NCI-H1694 (cell line): ENCODE measurements at places on chromosomes 6 and 20.

DNA sequence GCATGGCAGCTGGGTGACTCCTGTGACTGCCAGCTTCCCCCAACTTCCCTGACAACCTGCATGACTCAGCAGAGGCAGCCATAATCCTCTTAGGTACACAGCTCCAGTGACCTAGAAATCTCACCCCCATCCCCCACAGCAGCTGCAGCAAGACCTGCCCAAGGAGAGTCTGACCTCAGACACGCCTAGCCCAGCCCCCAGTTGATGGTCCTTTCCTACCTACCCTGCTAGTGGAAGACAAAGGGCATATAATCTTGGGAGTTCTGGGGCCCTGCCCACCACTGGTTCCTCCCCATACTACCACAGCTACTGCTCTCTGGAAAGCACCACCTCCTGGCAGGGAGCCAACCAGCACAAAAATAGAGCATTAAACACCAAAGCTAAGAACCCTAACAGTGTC is 90.2 kb downstream of the F13A1 start:
- no peak for DNase-seq

DNA sequence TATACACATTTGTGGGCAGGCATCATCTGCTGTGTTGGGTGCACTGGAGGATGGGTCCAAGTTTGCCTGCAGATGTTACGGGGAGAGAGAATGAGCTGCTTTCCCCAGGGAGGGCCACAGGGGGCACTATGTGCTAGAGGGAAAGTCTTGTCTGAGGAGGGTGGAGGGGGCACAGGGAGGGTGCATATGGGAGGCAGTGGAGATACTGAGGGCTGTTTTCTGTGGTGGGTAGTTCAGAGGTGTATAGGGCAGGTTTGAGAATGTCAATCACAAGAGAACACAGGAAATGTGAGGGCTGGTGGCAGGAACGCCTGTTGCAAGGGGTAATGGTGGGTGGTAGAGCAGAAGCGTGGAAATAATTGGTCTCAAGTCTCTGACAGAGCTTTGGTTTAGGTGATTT is 7.7 kb upstream of the PTPRA start:
- DNase-seq = no peak

DNA sequence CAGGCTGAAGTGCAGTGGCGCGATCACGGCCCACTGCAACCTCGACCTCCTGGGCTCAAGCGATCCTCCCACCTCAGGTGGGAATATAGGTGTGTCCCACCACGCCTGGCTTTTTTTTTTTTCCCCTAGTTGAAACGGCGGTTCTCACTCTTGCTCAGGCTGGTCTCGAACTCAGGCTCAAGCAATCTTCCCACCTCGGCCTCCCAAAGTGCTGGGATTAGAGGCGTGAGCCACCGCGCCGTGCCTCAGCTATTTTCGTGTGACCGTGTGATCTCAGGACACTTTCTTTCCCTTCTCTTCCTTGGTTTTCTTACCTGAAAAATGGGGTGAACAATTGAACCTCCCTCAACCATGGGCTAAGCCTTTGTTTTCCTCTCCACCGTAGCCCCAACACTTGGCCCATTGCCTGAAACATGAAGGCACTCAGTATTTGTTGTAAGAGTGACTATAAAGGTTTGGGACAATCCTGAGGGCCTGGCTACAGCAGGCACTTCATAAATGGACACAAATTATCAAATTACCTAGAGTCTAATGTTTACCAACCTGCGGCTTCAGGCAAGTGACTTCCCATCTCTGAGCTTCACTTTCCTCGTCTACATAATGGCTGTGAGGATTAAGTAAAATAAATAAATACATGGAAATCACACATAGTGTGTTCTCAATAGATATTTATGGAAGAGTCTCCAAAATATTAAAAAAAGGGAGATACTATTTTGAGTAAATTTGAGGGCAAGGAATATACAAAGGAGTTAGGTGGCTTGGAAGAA is 31.4 kb upstream of the ID1 start:
- no peak for DNase-seq

DNA sequence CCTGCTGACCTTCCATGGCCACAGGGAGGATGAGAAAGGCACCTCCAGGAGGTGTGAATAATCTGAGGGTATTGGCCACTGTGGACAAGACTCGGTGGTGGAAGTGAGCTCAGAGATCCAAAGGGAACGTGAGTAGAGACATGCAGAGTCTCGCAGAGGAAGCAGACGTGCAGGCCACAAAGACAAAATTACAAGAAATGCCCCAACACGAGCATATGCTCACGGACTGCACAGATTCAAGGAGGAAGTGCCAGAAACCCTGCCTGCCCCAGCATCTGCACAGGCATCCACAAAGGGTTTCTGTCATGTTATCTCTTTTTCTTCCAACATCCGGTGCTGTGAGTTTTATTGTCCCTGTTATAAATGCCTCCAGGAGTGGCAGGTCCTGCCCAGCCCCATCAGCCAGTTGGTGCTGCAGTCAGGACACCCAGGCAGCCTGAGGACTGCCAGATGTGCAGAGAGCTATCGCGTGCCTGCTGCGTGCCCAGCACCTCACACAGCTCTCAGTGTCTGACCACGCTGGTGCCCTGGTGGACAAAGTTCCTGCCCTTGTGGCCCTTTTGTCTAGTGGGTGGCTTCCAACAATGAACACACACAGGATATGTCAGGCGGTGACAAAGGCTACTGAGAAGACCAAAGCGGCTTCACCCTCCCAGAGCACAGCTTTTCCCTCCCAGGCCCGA is 34.0 kb upstream of the FANCE start:
- no peak for DNase-seq

DNA sequence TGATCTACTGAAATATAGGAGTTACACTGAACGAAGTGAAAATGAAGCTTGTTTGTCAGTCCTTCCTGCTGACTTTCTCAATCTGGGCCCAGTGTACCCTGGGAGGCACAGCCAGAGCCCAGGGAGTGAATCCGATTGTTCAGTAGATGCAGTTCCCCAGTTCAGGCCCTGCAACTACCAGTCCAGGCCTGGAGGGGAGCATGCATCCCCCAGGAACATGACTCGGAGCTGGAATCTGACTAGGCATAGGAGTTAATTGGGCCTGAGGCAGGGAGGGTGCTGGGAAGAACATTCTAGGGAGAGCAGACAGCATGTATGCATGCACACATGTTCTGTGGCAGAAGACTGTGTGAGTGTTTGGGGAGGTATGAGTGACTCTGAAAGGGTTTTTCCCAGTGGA is 42.1 kb downstream of the PHACTR3 start:
- no peak for DNase-seq

DNA sequence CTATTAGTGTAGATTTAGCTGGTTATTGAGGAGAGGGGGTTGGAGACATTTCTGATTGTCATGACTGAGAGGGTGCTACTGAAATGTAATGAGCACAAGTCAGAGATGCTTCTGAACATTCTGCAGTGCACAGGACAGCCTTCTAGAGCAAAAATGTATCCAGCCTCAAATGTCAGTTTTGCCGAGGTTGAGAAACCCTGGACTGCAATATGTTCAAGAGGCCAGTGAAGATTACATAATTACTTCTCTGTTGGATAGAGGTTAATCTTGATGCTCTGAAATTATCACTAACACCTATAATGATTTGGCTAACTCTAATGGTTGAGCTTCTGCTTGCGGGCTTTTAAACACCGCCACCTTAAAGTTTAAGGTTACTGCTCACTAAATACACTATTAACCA is 3.4 kb upstream of the DUSP22 start:
- DNase-seq = no peak

DNA sequence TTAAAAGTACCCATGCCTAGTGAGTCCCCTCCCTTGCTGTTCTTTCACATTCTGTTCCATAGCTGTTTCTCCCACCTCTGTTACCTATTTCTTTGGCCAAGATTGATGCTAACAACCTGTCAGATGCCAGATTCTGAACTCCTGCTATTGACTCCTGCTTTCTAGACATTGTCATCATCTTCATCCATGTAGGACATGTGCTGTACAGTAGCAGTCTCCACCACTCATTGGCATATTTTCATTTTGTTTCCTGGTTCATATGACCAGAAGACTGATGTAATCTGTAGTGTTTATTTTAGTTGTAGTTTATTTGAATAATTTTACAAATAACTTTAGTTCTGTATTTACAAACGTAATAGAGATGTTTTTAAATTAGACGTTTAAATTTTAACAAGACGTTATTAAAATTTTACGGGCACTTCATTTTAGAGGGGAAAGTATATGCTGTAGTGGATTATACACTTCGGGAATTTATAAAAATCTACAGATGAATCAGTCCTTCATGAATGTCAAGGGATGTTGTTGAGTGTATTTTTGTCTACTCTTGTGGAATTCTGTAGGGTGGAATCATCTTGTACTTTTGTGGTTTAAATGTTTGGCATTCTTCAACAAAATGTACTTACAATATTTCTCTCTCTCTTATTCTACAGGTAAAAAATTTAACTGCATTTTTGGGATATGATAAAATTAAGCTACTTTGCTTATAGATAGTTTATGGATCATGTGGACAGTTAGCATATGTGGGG is 34.1 kb downstream of the TRMT11 start:
- no peak for DNase-seq

DNA sequence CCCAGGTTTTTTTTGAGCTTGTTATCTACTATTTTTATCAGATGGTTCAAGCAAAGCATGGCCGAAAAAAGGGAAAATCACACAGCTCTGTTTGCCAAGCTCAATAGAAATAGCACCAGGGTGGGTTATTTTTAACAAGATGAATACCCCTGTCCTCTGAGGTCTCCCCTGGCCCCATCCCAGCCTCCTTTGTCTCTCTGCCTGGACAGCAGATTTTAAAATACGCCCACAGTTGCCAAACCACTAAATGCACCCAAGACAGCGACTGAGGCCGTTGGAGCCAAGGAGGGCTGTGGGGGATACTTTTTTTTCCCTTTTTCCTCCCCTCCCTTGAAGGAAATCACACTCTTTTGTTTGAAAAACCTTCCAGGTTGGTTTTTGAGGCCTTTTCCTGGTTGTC is 106.6 kb downstream of the VEGFA start:
- no peak for DNase-seq

DNA sequence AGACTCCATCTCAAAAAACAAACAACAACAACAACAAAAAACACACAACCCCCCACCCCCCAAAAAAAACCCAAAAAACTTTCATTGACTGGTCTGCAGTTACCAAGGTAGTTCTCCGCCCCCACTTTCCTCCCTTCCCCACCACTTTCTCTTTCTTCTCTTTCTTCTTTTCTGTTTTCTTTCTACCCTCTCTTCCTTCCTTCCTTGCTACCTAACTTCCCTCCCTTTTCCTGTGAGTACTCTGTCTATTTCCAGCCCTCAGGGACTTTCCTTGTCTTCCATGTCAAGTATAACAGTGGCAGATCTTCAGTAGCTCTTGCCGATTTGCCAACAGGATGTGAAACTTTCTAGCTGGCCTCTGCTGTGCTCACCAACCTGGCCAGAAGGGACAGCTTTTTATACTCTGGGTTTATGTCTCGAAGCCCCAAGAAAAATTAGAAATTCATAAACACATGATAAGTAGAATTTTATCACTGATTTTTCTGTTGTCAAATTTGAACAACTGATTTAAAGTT is 399.5 kb downstream of the QKI start:
- DNase-seq = no peak

DNA sequence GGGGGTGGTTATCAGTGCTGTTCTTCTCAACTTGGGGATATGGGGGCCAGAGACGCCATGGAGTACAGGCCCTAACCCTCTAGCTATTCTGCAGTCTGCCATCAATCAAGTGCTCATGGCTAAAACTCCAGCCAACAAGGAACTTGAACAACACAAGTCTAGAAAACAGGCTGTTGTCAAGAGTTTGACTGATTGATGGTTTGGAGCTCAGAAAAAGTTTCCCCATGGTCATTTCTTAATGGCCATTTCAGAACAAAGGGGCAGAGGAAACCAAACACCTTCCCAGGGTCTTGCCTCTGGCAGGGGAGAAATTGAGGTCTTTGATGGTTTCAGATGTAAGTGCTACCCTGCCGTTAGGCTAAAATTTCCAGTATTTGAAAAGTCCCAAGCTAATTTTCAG is 15.1 kb downstream of the PCK1 start:
- no peak for DNase-seq

GRCh38 chr20:35263532-35264341 is 14.2 kb downstream of the MMP24OS start:
- no peak for DNase-seq

DNA sequence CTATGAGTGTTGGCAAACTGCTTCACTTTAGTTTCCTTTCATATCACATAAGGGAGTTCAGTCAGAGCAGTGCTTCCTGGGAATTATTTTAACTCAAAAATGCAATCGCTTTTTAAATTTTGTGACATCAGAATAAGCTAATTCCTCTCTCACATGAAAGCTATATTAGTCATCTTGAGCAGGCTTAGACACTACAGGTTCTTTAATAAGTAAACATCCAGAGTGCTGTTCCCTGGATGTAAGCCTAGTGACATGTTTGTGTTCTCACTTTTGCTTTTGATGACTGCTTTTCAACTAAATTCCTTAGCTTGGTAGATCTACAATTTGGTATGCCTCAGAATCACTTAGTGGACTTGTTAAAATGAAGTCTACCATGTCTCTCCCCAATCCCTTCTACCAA is 252.7 kb upstream of the POU3F2 start:
- no peak for DNase-seq

DNA sequence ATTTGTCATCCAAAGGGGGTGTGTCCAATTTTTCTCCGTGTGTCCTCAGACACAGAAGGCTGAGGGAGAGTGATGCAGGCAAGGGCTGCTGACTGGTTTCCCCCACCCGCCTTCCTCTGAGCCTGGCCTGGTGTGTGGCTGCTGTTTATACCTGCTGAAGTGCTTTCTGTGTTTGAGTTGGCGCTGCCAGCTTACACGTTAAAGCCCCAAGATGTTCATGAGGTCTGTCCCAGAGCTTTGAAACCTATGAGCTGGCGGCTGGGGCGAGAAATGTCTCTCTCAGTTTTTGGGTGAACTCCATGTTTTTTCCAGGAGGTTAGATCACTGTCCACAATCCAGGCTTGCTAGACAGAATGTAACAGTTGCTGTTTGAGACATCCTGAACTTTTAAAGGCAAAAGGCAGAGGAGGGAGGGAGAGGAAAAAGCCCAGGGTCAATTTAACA is 69.0 kb upstream of the CCN2 start:
- no peak for DNase-seq

GRCh38 chr6:43081043-43081442 is 4.9 kb downstream of the PTK7 start:
- no peak for DNase-seq

- no peak for DNase-seq
These were observed 212.2 kb upstream of the FOXA2 start for GRCh38 chr20:22796469-22797077.
